Right ventricle myocardium inferior (tissue), 1 donor: ENCODE measurements at places on chromosomes 7 and 10. TPM values are rescaled to one million over a fixed set of nuclear protein-coding genes. Genes with fewer than 3 reads are reported as not detected.

DNA sequence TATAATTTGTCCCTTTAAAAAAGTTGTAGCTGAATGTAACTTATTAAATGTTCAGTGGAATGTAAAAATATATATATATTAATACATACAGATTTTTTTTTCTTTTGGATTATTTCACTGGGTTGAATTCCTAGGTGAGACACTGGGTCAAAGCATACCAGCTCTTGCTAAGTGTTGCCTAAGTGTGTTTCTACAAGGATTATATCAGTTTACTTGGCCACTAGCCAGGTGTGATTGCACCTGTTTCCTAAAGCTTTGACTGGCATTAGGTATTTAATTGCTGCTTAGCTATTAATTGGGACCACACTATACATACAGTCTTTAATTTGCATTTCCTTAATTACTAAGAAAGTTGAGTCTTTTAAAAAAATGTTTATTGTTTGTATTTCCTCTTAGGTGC, 5.5 kb upstream of the ELOVL3 start:
- DNase-seq = no peak

DNA sequence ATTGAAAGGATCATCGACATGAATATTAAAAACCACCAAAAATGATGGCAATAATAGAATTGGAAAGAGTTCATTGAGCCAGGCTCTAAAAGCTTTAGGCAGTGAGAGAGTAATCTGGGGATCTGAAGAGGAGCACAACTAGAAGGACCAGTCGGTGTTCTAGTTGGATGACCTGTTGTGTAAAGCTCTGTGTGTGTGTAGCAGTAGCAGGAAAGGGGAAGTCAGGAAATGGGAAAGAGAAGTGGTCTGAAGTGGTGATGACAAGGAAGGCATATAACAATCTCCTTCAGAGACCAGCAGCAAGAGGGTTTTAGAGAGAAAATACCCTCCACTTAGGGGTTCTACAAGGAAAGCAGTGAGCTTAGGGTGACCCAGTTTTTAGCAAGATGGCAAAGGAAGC, 539.2 kb downstream of the HTR7 start:
- no peak for DNase-seq

DNA sequence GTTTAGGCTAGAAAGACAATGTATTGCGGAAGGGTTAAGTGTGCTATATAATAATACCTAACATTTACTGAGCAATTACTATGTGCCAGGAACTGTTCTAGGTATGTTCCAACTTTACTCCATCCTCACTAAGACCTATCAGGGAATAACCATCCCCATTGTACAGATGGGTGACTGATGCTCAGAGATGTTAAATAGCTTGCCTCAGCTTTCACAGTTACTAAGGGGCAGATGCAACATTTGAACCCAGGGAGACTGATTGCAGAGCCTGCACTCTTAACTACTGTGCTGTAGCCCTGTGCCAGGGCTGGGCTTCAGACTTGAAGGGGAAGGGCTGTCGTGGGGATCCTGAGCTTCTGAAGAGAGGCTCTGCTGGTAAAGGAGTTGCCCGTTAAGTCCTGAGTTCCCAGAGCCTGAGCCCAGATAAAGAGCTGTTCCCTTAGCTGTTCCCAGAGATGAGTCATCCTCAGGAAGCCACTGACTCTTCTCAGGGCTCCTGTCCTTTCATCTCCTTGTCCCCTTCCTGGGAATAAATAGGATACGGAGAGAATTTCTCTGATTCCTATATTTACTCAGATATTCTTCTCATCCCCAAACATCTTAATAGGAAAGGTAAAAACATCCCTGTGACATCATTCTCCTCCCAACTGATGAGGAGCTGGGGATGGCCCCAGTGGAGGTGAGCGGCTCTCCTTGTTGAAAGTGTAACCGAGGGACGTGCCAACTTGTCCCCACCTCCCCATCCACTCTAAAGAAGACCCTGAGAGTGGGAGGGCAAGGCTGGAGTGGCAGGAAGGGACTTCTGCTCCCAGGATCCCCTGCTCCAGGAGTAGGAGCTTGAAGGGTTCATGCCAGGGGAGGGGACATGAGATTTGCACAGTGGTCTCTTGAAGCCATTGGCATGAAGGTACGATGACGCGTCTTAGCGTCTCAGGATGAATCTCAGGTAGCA, 28.0 kb upstream of the HABP2 start:
- no peak for DNase-seq

- no peak for DNase-seq
Observed at GRCh38 chr10:110398419-110399105, 93.8 kb upstream of the SMNDC1 start.

DNA sequence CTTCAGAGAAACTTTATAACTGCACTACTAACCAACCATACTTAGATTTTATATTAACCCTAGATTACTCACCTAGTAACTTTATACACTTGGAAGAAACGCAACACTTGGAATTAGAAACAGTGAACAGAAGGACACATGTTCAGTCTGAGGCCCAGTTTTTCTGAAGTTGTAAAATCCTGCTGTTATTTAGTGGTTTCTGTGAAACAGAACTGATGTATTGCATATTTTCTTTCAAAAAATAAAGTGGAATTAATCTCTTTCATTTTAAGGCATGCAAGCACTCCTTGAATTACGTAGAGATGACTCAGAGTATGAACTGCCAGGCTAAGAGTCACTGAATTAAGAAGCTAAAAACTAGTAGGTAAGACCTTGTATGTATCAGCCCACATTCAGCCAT, 215.8 kb downstream of the SKAP2 start:
- DNase-seq = no peak

The TBC1D12 gene
- 4.6 TPM for total RNA-seq

The CYP2E1 gene
- total RNA-seq = 0.89 TPM

GRCh38 chr7:143199040-143199439, 15.8 kb downstream of the TAS2R39 start:
- DNase-seq = no peak

The ARHGEF35 gene
- 0.87 TPM for total RNA-seq
